ENCODE measurements at places on chromosomes 12 and 14.
A peak's percentile ranks its signal among the peaks of the same experiment; 100 is the strongest.

DNA sequence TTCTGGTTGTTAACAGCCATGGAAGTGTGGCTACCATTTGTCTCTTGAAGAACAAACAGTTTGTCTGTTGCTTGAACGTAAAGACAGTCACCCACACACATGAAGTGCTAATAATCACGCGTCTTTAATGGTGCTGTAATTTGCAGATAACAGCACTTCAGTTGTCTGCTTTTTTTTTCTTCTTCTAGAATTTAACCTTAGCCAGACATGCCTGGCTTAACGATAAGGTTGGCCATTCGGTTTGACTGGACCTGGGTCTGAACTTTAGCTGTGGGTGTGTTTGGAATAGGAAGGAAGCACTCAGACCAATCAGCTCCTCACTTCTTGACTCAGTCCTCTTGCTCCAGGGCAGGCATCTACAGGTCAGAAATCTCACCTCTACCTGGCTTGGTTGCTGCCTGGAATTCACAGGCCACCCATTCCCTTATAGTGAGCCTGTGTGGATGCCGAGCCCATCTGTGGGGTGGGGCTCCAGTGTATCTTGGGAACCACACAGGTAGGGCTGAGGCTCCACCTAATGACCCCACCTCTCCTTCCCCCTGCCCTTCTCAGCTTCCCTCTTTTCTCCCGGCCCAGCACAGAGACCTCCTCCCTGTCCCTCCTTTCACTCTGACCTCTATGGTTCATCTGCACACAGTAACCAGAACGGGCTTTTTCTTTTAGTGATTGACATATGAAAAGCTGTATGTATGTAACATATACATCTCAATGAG lies 246.4 kb upstream of the PWP1 start:
- DNase-seq = no peak
- no peak overlapping the region for H3K27ac ChIP-seq
- no peaks in the 10 kb centered on the region for H3K27me3 ChIP-seq
- no peaks in the 10 kb centered on the region for H3K4me1 ChIP-seq

DNA sequence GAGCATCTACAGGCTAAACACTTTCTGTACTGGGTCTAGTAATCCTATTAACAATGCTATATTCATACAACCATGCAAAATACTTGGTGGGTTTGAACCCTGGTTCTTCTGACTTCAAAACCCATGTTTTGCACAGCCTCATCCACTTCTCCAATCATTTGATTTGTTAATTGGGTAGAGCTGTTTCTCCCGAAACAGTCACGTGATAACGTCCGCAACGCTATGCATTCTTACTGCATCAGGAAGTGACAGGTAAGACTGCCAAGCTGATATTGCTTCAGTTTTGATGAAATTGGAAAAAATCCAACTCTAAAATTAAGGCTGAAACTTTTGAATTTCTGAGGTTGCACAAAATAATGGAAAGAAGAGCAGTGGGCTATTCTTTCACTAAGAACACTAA lies 30.4 kb upstream of the RNU6-7 start:
- no peak overlapping the region for H3K27ac ChIP-seq
- H3K4me1 ChIP-seq = no peaks in the 10 kb centered on the region
- no peaks in the 10 kb centered on the region for H3K27me3 ChIP-seq
- H3K4me3 ChIP-seq = no peak overlapping the region

DNA sequence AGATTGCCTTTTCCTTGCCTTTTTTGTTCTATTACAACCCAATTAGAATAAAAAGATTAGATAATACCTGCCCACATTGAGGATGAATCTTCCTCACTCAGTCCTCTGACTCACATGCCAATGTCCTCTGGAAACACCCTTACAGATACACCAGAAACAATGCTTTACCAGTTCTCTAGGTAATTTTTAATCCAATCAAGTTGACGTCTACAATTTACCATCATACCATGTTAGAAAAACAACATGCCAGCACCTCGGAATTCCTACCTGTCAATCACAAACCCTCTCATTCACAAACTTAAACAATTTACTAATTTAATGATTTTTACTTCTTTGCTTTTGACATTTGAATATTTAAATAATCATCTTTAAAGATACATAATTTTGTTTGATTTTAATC lies 953.8 kb downstream of the TRHDE start:
- no peak for DNase-seq
- no peak overlapping the region for H3K4me3 ChIP-seq
- H3K36me3 ChIP-seq = no peaks in the 10 kb centered on the region
- H3K27me3 ChIP-seq = no peaks in the 10 kb centered on the region

GRCh38 chr12:127400221-127400620 lies 866.7 kb upstream of the TMEM132C start:
- H3K27ac ChIP-seq = no peak overlapping the region
- H3K4me1 ChIP-seq = no peaks in the 10 kb centered on the region
- DNase-seq = no peak
- H3K27me3 ChIP-seq = no peaks in the 10 kb centered on the region
- H3K36me3 ChIP-seq = no peaks in the 10 kb centered on the region

DNA sequence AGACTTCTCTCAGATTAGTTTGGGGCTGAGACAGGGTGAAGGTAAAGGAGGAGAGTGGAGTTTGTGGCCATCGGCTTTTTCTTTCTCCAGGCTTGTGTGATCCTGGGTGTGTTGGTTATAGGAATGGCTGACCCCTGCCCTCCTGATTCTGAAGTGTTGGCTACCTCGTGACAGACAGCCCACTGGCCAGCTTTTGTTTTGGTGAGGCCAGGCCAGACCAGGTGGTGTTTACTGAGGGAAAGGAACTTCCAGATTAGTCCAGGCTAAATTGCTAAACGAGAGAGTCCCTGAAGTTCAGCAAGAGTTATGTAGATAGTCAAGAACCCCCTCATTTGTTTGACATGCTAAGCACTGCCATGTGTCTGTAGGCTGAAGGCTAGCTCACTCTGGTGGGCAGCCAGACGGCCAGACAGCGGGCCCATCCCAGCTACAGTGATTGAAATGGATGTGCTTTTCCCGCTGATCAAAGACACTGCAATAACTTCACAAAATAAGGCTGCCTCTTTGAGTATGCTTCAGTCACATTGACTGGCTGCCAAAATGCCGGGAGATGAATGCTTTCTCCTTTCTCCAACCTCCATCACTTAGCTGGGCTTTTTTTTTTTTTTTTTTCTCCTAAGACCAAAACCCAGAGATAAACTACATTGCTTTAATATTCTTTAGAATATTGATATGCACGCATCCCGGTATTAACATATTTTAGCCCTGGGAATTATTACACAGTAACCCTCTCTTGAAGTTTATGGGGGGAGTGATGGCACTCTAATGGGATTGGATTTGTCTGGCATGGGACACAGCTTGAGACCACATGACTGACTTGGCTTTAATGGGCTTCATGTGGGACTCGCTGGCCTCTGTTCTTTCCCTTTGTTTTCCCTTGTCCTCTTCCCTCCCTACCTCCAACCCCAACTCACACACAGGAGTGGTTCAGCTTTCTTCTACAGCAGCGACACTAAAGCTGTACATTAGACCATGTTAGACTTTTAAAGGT lies 76.9 kb downstream of the SMOC1 start:
- H3K27ac ChIP-seq = no peak overlapping the region
- no peak overlapping the region for H3K4me3 ChIP-seq
- DNase-seq = no peak
- no peaks in the 10 kb centered on the region for H3K27me3 ChIP-seq
- no peaks in the 10 kb centered on the region for H3K36me3 ChIP-seq

GRCh38 chr14:68911594-68912227 lies 67.4 kb downstream of the ACTN1 start:
- no peaks in the 10 kb centered on the region for H3K27me3 ChIP-seq
- H3K4me3 ChIP-seq = no peak overlapping the region
- H3K36me3 ChIP-seq = peaks cover 29% of the 10 kb centered on the region
- H3K27ac ChIP-seq = no peak overlapping the region
- peaks cover 10% of the 10 kb centered on the region for H3K4me1 ChIP-seq

DNA sequence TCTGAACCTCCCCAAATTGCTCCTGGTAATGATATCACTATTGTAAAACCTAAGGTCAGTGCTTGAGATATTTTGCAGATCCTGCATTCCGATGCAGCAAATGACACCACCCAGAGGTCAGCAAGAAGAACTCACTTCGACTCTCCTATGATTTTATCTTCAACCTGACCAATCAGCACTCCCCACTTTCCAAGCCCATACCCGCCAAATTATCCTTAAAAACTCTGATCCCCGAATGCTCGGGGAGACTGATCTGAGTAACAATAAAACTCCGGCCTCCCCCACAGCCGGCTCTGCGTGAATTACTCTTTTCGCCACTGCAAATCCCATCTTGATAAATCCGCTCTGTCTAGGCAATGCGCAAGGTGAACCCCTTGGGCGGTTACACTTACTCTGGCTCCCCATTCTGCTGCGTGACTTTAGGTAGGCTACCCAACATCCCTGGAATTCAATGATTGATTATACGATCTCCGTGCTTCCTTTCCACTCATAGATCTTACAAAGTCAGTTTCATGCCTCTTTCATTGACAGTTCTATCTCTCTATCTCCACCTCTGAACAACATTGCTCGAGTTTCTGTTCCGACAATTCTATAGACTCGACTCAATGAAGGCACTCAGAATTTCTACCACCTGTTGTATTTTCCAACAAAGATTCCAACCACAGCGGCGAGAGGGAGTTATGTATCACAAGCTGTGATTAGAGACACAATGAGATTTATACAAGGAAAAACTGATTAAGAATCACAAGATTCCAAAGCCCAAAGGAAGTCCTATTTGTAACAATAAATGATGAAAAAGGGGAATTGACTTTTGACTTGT lies 939 bp downstream of the NPC2 start:
- H3K36me3 ChIP-seq = peaks cover 6% of the 10 kb centered on the region
- H3K4me1 ChIP-seq = peaks cover 30% of the 10 kb centered on the region
- H3K27me3 ChIP-seq = no peaks in the 10 kb centered on the region
- no peak for DNase-seq

DNA sequence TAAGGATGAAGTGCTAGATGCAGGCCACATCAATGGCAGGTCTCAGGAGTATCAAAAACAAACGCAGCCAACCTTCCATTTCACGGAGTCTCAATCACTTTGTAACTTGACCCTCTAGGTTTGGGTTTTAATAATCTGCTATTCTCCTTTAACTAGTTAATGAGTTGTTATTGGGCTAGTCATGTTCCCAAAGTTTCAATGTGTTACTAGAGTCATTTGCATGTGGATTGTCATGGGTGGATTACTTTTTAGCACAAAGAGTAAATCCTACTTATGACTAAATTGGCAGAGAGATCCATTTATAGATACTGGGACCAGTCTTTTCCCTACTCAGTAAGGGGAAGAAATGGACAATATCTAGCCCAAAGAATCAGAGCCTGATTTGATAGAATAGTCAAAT lies 151.0 kb downstream of the BCAT1 start:
- no peaks in the 10 kb centered on the region for H3K36me3 ChIP-seq
- H3K4me3 ChIP-seq = no peak overlapping the region
- H3K27me3 ChIP-seq = no peaks in the 10 kb centered on the region

DNA sequence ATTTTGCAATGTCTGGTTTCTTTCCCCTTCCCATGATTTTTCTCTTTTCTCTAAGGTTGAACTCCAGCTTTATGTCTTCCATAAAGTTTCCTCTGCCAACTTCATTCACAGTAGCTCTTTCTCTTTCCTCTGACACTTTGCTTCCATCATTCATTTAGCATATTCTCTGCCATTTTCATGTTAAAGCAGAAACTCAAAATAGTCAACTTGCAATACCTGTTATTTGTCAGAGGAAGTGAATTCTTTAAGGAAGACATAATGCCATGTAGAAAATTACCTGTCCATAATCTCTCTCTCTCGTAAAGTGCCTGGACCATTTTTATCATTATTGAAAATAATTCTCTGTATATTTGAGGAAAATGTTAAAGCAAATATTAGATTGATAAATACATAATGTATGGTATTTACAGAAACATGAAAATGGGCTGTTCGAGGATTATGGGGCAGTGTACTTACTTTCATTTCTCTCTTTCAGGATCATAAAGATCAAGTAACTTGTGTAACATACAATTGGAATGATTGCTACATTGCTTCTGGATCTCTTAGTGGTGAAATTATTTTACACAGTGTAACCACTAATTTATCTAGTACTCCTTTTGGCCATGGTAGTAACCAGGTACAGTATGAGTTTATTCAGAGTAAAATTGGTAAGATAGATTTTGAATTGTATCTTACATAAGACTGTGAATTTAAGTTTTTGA lies 12.6 kb downstream of the NEDD1 start:
- H3K4me1 ChIP-seq = no peaks in the 10 kb centered on the region
- no peaks in the 10 kb centered on the region for H3K27me3 ChIP-seq
- no peak overlapping the region for H3K4me3 ChIP-seq
- H3K36me3 ChIP-seq = peaks cover 7% of the 10 kb centered on the region
- no peak overlapping the region for H3K27ac ChIP-seq

- H3K4me1 ChIP-seq = no peaks in the 10 kb centered on the region
- H3K27ac ChIP-seq = no peak overlapping the region
- no peaks in the 10 kb centered on the region for H3K27me3 ChIP-seq
- peaks cover 44% of the 10 kb centered on the region for H3K36me3 ChIP-seq
- DNase-seq = no peak
Measured at GRCh38 chr12:52055731-52056711, 4.8 kb downstream of the NR4A1 start.

DNA sequence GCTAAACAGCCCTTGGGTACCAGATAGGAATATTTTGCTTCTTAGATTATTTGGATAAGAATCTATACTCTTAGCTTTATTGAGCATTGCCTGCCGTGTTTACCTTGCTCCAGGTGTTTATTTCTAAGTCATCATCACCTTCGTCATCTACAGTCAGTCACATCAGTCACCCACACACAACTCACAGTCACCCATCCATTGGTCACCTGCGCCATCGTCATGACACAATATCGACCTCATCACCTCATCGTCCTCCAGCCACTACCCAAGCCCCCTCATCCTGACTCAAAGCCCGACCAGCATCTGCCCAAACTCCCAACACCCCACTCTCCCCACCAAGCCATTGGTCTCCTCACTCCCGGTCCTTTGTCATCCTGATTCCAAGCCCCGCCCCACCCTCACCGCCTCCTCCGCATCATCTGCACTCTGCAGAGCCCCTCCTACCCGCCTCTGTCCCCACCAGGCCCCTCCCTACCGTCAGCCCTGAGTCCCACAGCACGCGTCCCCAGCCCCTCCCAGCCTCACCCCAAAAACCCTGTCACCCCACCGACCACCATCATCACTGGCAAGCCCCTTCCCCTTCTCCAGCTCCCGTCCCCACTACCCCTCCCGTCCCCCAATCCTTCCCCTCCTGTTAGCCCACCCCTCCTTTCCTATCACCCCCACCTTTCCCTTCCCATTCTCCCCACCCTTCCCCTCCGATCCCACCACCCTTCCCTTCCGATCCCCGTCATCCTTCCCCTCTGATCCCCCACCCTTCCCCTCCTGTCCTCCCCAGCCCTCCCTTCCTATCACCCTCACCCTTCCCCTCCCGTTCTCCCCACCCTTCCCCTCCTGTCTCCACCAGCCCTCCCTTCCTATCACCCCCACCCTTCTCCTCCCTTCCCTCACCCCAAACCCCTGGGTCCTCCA lies 9.8 kb downstream of the DLK1 start:
- H3K27ac ChIP-seq = no peak overlapping the region
- H3K4me3 ChIP-seq = no peak overlapping the region
- H3K36me3 ChIP-seq = no peaks in the 10 kb centered on the region
- peak; percentile 36 for DNase-seq
- H3K4me1 ChIP-seq = no peaks in the 10 kb centered on the region

- H3K27me3 ChIP-seq = no peaks in the 10 kb centered on the region
- H3K36me3 ChIP-seq = peaks cover 9% of the 10 kb centered on the region
- H3K27ac ChIP-seq = no peak overlapping the region
- H3K4me1 ChIP-seq = no peaks in the 10 kb centered on the region
Measured at GRCh38 chr14:88848571-88848970, 24.1 kb downstream of the TTC8 start.

Data from upper lobe of right lung (tissue), 1 donor.